ENCODE measurements at places on chromosomes 12 and 14. TPM values are rescaled to one million over a fixed set of nuclear protein-coding genes. Genes with fewer than 3 reads are reported as not detected.

ERP27 gene
- 40.5 TPM for polyA plus RNA-seq

NRIP2 gene
- 34.3 TPM for polyA plus RNA-seq

E2F7 gene
- polyA plus RNA-seq: 6.4 TPM

KRT6C gene
- not detected for polyA plus RNA-seq

HOXC5 gene
- 1.4 TPM for polyA plus RNA-seq

FSCB gene
- polyA plus RNA-seq: not detected

CATSPERB gene
- polyA plus RNA-seq: 0.34 TPM

BHLHE41 gene
- 2.9 TPM for polyA plus RNA-seq

TSPAN8 gene
- polyA plus RNA-seq: 44.3 TPM

CRIP1 gene
- polyA plus RNA-seq: 24.1 TPM

CAPZA3 gene
- 0.20 TPM for polyA plus RNA-seq

PTHLH gene
- polyA plus RNA-seq: 1.3 TPM

CSRNP2 gene
- 38.4 TPM for polyA plus RNA-seq

NEUROD4 gene
- polyA plus RNA-seq: not detected

RASAL1 gene
- 6.1 TPM for polyA plus RNA-seq

SIX6 gene
- polyA plus RNA-seq: not detected

CELA1 gene
- polyA plus RNA-seq: not detected

HOXC4 gene
- polyA plus RNA-seq: 42.5 TPM

PLCZ1 gene
- 0.47 TPM for polyA plus RNA-seq

AJUBA gene
- polyA plus RNA-seq: 86.4 TPM

ZNF385A gene
- polyA plus RNA-seq: 8.1 TPM

GDF3 gene
- polyA plus RNA-seq: 0.56 TPM

RTL1 gene
- not detected for polyA plus RNA-seq

SMCO2 gene
- 0.31 TPM for polyA plus RNA-seq

NTS gene
- polyA plus RNA-seq: 6.8 TPM

CD163L1 gene
- 2.8 TPM for polyA plus RNA-seq

C12orf60 gene
- 6.2 TPM for polyA plus RNA-seq

SMIM41 gene
- polyA plus RNA-seq: 0.36 TPM

DHRS2 gene
- polyA plus RNA-seq: 9.1 TPM

OTUB2 gene
- polyA plus RNA-seq: 4.3 TPM

FBXL14 gene
- polyA plus RNA-seq: 12.4 TPM

STYK1 gene
- 0.67 TPM for polyA plus RNA-seq

AKAP5 gene
- polyA plus RNA-seq: 5.2 TPM

RAPGEF3 gene
- polyA plus RNA-seq: 49.6 TPM

CD27 gene
- 0.31 TPM for polyA plus RNA-seq

KRT1 gene
- 0.31 TPM for polyA plus RNA-seq

BAZ2A gene
- 74.2 TPM for polyA plus RNA-seq

CCDC177 gene
- 0.08 TPM for polyA plus RNA-seq

ACTN1 gene
- 64.2 TPM for polyA plus RNA-seq

TGM1 gene
- polyA plus RNA-seq: 1.2 TPM

IL26 gene
- not detected for polyA plus RNA-seq

CCDC175 gene
- 0.50 TPM for polyA plus RNA-seq

GPHN gene
- 82.6 TPM for polyA plus RNA-seq

LMO3 gene
- 2.6 TPM for polyA plus RNA-seq

NFATC4 gene
- polyA plus RNA-seq: 50.5 TPM

PCED1B gene
- polyA plus RNA-seq: 3.7 TPM

HSPA2 gene
- polyA plus RNA-seq: 16.9 TPM

TSHR gene
- polyA plus RNA-seq: 0.32 TPM

ATN1 gene
- 90.0 TPM for polyA plus RNA-seq
